Activated CD4-positive, alpha-beta T cell treated with anti-CD3 and anti-CD28 coated beads, Interleukin-2, Interleukin-4, amounts not matched to agents 100 ng/mL and 50 ng/mL, durations not matched to agents 16 hours and 8 hours (primary cell): ENCODE measurements at places on chromosomes 1 and 21.
A peak's percentile ranks its signal among the peaks of the same experiment; 100 is the strongest.

DNA sequence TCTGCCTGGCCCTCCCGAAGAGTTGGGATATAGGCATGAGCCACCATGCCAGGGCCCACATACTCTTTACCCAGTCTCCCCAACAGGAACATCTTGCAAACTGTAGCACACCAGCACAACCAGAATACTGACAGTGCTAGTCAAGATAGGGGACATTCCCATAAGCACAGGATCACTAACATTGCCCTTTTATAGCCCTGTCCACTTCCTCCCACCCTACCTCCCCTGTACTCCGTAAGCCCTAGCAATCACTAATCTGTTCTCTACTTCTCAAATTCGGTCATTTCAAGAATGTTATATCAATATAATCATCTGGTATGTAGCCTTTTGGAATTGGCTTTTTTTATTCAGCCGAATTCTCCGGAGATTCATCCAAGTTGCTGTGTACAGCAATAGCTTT, 5.9 kb downstream of the SDHB start:
- DNase-seq = no peak

- no peak for DNase-seq
Measured at GRCh38 chr1:43545695-43546387, 15.2 kb downstream of the PTPRF start.

- no peak for DNase-seq
Measured at GRCh38 chr1:189708674-189709073, 769.0 kb downstream of the BRINP3 start.

DNA sequence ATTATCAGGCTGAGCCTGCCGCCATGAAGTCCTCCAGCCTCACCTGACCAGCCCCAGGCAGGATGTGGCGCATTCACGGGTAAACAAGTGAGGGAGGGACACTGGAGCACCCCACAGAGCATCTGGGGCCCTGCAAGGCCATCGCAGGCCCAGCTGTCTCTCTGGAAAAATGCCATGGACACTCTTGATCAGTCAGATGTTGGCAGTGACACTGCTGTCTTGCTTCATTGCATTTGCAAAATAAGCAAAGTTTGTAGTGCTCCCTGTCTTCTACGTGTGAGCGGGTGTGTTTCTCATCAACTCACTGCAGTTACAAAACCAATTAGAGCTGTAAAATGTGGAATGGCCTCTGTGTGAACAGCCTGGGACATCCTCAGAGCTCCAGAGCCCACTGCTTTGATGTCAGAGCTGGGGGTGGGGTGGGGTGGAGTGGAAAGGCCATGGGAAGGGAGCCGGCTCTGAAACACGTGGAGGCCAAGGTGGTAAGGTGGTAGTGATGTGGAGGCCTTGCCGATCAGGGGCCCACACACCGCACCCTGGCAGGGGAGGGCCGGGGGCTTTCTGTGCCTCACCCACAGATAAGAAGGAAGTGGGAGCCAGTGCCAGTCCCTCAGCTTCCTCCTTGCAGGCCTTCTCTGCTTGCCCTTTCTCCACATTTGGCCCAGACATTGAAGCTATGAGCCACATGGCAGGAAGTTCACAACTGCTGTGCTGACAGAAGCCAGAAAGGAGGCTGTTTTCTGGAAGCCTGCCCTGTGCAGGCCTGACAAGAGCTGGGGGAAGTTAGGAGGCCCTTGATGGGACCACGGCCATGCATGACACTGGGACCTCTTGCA, 254.9 kb downstream of the RHOU start:
- no peak for DNase-seq

DNA sequence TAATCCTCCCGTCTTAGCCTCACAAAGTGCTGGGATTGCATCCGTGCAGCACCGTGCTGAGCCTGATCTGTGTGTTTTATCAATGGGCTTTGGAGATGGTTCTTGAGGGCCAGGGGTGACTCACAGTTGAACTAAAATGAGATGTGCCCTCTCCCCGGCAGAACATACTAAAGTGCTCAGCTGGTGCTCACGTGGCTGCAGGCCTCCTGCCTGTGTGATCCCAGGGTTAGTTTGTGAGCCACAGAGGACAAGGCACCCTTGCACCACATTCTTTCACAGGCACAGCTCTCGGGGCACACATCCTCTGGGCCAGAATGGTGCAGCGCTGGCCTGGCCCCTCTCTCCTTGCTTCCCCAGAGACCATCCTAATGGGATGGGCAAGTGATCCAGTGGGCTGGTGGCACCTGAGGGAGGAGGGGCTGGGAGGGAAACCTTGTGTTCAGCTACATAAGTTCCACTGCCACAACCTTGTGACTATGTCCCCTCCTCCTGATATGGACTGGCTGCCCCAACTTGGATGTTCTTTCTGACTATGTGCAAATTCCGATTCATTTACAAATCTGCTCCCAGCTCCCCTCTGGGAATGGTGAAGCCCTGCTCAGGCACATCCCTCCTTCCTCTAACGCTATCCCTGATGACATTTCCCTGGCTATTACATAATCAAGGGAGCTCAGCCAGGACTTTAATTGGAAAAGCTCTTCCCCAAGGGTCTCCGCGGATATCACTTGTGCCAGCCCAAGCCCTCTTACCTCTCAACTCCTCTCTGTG, 197.0 kb upstream of the EDN2 start:
- no peak for DNase-seq

DNA sequence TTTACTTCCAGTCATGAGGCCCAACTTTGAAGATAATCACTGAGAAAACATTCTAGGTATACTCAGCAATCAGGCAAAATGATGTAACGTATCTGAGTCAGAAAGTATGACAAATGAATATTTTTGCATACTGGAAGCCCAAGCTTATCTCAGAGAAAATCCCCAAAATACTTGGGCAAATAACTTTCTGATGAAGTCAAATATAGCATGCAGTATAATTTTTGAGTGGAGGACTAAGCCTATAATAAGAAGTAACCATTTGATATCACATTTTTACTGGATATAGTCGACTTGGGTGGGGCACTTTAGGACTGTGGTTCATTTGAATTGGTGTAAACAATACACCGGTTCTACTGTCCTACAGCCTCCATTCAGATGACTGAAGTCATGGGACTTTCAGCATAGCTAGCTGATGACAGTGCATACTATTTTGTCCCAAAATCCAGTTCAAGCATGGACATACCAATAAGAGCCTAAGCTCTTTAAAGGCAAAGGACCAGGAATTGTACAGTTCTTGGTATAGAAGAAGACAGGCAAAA, 2.3 kb upstream of the GADD45A start:
- no peak for DNase-seq

DNA sequence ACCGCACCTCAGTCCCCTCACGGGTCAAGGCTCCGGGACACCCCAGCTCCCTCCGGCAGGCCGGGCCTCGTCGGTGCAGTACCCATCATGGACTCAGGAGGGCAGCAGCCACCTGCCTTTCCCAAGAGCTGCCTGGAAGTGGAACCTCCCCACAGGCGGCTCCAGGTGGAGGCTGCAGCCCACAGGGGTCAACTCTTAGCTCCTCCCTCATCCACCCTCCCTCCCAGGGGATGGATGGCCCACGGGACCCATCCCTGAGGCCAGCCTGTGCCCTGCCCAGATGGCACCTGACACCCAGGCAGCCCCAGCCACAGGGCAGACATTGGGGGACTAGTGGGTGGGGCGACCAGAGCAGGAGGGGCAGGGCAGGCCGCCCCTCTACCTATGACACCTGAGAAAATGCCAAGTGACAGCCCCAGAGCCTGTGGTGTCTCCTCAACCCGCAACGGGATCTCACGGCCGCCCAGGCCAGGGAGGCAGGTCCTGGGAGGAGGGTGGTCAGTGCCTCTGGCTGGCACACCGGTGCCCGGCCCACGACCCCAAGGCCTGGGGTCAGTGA, 1.2 kb upstream of the ARHGEF16 start:
- peak; percentile 71 for DNase-seq

DNA sequence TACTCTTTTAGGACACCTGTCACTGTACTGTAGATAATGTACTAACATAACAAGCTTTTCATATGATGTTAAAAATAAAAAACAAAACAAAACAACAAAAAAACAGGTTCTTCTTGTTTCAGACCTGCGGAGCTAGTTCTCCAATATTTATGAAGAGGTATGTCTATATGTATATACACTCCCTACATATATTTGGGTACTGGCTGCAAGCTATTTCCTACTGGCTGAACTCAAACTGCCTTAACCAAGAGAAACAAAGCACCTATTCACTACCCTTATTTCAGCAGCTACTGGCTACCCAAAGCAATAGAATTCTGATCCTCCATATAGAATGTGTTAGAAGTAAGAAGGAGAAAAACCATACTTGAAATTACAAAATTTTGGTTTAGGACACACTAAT, 73.5 kb downstream of the ABL2 start:
- no peak for DNase-seq

DNA sequence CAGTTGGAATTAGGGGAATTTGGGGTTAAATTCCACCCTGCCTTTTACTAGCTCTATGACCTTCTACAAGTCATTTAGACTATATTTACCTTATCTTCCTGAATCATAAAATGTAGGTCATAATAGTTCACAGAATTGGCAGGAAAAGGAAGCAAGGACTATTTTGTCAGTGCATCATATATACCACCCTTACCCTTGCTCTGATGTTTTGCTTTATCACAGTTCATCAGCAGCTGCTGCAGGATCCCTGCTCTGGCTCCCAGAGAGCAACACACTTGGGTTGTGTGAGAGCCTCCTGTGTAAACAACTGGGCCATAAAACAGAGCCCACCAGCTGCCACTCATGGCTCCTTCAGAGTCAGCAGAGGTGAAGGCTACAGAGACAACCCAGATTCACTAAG, 631.6 kb upstream of the CAMK1G start:
- DNase-seq = no peak

DNA sequence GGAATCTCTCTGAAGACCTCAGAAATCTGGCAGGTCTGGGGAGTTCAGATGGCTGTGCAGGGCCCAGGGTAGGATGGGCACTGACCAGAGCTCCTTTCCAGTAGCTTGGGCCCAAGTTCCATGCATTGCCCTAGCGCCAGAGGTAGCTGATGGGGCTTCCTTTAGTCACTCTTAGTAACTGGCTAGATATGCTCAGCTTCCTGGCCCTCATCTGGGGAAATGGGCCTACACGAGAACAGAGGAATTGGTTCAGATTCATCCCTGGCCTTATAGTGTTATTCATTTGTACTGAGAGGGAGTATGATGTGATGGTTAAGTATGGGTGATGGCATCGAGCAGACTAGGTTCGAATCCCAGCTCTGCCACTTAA, 15.5 kb upstream of the PSMB2 start:
- no peak for DNase-seq
